Mammary epithelial cell (primary cell): ENCODE measurements at places on chromosomes 16 and 17.

DNA sequence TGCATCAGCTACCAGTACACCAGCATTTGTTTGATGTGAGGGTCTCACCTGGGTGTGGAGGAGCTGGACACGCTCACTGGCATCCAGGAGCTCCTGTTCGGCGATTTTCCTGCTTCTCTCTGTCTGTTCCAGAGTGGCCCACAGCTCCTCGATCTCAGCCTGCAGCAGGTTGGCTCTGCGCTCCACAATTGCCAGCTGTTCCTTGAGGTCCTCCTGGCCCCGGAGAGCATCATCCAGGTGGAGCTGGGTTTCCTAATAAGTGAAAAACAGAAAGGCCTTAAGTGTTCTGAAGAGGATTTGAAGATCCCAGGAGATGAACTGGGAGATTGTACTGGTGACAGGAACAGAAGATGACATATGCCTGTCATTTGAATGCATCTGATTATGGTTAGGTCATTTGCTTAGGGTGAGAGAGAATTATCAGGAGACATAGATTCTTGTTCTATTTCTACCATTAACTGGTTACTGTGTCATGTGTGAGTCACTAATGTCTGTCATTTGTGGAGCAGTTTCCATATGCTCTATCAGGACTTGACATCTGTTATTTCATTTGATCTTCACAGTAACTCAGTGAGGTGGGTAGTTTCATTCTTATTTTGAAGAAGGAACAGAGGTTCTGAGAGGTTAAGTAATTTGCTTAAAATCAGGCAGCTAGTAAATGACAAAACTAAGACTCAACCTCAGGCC, 21.5 kb upstream of the MYH13 start:
- DNase-seq = no peak

DNA sequence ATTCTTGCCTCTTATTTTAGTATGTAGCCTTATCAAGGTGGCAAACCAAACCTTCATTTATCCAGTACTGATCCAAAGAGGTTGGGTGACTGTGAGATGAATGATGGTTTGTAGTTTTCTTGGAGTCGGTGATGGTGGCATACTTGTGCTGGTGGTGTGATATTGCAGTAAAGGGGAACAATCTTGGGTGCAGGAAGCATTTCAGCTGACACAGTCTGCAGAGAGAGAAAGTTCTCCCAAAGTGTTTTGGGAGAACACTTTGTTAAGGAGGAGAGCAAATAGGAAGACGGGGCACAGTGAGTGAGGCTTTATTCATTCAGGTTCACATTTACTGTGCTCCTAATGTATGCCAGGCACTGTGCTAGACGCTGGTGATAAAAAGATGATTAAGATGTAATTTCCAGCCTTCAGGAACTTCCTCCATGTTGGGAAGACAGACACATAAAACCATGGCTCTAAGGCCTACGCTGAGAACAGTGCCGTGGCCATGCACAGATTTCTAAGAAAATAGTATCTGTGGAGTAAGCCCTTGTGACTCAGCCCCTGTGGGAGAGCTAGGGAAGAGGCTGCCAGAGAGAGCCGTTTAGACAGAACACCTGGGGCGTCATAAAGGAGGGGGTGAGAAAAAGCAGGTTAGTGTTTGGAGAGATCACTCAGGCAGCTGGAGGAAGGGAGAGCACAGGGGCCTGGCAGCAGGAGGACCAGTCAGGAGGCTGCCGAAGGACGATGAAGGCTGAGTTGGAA, 13.8 kb downstream of the HEATR3 start:
- peak; percentile 41 for DNase-seq

DNA sequence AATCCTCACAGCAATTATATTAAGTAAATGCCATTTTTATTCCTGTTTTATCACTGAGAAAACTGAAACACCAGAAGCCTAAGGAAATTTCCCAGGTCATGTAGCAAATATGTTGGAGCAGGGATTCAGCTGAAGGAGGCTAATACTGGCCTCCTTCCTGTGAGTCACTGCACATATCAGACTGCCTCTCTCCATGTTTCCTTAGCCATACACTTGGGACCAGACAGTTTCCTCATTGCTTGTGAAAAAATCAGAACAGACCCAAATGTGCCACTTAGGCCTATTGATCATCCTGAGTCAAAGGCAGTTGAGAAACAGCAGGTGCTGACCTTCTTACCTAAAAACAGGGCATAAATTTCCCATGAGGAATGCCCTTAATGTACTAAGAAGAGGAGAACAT, 18.9 kb upstream of the ELAC2 start:
- no peak for DNase-seq

DNA sequence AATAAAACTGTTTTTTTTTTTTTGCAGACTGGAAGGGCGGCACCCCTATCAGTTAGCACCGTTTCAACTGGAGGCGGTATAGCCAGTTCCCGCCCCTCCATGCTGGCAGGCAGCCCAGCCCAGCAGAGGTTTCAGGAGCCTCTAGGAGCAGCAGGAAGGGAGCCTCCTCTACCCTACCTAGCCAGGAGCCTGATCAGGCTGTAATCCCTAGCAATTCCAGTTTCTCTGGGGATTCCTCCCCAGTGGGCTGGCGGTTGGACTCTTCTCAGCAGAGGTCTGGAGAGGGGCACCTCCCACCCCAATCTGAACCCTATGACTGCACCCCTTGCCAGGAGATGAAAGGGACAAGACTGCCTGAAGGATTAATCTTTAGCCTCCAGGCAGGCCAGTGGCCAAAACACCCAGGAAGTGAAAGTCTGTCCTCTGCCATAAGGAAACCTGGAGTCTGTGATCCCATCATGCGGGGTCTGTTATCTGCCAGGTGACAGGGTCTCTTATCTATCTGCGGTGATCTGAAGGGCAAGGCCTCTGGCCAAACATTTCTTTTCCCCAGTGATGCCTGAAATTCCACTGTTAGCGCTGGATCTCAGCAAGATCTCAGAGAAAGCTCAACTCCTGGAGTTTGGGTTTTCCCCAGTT, 4.9 kb upstream of the CDH1 start:
- DNase-seq = peak; percentile 76

DNA sequence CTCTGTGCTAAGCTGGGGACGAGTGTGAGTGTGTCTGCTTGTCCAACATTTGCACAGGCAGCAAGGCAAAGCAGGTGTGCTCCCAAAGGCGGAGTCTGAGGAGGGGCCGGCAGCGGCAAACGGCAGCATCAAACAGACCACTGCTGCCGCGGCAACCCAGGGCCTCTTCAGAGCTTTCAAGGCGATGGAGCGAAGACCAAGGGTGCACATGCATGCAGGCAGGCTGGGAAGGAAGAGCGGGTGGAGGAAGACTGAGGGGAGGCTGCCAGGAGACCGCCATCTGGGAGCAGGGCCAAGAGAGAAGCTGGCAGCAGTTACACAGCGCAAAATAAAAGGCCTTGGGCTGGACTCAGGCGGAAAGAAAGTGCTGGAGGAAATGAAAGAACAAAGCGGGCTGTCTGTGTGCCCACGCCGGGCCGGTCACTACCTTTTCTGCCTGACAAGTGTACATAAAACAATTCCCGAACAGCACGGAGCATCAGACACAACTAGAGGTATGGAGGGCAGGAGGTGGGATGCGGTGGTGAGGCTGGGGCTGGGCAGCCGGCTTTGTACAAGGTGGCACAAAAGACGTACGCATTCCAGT, 8.5 kb downstream of the TIMM22 start:
- no peak for DNase-seq

- DNase-seq = peak; percentile 35
Observed at GRCh38 chr16:17313085-17313611, 157.6 kb downstream of the XYLT1 start.

DNA sequence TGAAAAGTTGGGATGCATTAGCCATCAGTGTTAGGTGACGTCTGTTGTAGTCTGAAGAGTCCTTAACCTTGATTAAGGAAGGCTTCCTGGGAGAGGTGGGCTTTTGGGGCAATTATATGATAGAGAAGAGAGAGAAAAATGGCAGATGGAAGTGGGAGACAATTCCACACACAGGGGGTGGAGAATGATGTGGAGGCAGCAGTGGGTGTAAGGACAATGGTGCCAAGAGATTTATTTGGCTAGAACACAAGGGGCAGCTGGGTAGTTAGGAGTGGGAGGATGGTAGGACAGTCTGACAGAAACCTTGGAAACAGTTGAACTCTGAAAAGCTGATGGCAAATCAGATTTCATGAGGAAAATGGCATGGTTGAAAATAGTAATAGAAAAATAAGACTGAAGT, 10.7 kb upstream of the DUSP14 start:
- DNase-seq = no peak

GRCh38 chr17:73906896-73907870, 262.9 kb upstream of the SDK2 start:
- DNase-seq = no peak

DNA sequence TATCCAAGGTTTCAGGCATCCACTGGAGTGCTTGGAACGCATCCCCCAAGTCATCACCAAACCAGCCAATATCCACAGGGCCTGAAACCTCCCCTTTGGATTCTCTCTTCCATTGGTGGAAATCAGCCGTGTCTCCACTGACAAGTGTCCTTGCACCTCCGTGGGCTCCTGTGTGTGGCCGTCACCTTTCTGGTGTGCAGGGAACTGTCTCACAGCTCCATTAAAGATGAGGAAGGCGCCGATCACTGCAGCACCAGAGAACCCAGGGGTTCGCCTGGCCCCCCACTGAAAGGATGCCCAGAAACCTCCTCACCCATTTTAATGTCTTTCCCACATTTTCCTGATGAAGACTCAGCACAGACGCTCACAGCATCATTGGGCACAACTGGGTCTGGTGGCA, 17.8 kb upstream of the METRNL start:
- no peak for DNase-seq

GRCh38 chr16:2022723-2023091, 3.1 kb downstream of the NPW start:
- peak; percentile 19 for DNase-seq

- peak; percentile 76 for DNase-seq
Observed at GRCh38 chr17:45320349-45320930, 3.6 kb upstream of the MAP3K14 start.

GRCh38 chr16:31477220-31478216, 5.4 kb upstream of the SLC5A2 start:
- no peak for DNase-seq

DNA sequence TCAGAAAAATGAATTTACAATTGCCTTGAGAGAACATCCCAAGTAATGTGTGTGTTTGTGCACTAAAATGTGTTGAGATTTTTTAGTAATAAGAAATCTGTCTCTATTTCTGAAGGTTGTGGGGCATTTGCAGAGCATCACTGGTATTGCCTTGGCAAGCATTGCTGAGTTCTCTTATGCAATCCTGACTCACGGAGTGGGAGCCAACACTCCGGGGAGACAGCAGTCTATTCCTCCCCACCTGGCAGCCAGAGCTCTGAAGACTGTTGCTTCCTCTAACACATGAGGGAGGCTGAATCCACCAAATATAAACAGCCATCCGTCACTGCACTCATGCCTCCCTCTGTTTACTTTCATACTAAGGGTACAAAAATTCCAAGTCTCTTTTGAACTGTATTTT, 10.6 kb downstream of the CNTD1 start:
- DNase-seq = peak; percentile 66

- DNase-seq = no peak
Observed at GRCh38 chr16:29182501-29182900, 197.6 kb downstream of the LAT start.

DNA sequence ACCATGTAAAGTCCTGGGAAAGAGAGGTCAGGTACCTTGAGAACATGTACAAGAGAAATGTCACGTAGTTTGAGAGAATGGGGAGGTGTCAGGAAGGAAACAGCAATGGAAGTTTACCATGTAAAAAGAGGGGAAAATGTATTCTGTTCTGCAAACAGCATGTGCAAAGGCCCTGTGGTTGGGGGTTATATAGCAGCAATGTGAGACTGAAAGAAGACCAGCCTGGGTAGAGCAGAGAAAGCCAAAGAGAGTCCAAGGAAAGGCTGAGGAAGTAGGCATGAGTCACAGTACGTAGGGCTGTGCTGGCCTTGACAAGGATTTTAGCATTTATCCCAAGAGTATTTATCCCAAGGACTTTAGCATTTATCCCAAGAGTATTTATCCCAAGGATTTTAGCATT, 141.3 kb upstream of the CACNG3 start:
- DNase-seq = no peak

DNA sequence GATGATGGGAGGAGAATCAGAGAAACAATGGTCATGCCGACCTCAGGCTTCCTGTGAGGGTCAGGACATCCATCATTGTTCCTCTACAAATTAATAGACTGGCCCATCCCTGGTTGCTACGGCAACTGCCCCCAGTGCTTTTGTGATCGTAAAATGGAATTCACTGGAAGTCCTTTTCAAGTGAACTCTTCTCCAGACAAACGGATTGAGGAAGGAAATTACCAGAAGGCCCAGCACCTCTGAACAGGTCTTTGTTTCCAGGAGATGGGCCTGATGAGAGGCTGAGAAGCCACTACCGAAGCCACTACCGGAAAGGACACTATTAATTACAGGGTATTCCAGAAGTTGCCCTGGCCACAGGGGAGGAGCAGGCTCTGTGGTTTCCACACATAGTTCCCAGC, 126.0 kb downstream of the MGAT5B start:
- no peak for DNase-seq
